ENCODE measurements at places on chromosomes 12 and 14. TPM values are rescaled to one million over a fixed set of nuclear protein-coding genes. Genes with fewer than 3 reads are reported as not detected.

GRCh38 chr14:23577710-23578392 is 739 bp downstream of the JPH4 start:
- H3K36me3 ChIP-seq: no peaks in the 10 kb centered on the region
- H3K4me1 ChIP-seq: peaks cover 12% of the 10 kb centered on the region
- no peak overlapping the region for H3K27ac ChIP-seq
- no peak for DNase-seq
- H3K4me3 ChIP-seq: no peak overlapping the region

DNA sequence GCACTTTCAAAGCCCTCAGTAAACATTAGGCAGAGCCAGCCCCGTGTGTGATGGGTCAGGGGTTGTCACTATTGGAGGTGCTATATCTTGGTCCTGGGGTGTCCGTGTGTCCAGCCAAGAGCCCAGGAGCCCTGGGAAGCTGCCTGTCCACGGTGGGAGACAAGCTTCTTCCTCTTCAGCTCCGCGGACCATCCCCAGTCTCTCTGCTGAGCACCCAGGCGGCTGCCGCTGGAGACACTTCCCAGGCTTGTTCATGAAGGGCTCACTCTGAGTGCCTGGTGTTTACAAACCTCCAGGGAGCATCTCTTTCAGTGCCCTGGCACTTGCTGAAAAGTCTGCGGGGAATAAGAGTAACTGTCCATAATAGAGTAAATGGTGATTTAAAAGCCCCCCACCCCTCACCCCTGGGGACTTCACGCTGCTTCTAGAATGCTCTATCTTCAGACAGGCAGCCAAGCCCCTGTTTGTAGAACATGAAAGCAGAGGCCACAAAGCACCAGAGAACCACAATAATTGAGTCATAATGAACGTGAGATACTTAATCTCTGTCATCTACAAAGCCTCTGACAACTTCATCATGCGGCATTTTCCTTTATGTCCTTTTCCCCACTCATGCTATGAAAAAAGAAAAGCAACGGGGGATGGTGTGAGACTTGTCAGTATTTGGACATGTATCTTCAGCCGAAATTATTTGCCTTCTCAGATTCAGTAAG is 178.6 kb downstream of the TMEM132C start:
- no peak for DNase-seq
- no peak overlapping the region for H3K4me3 ChIP-seq
- peaks cover 2% of the 10 kb centered on the region for H3K27me3 ChIP-seq
- H3K4me1 ChIP-seq: no peaks in the 10 kb centered on the region
- no peak overlapping the region for H3K27ac ChIP-seq

GRCh38 chr12:24719293-24719721 is 229.6 kb downstream of the BCAT1 start:
- no peak overlapping the region for H3K4me3 ChIP-seq
- peak; percentile 83 for DNase-seq
- peak overlapping the region; percentile 75 for H3K27ac ChIP-seq
- H3K36me3 ChIP-seq: peaks cover 1% of the 10 kb centered on the region
- H3K4me1 ChIP-seq: peaks cover 31% of the 10 kb centered on the region
- no peaks in the 10 kb centered on the region for H3K27me3 ChIP-seq

DNA sequence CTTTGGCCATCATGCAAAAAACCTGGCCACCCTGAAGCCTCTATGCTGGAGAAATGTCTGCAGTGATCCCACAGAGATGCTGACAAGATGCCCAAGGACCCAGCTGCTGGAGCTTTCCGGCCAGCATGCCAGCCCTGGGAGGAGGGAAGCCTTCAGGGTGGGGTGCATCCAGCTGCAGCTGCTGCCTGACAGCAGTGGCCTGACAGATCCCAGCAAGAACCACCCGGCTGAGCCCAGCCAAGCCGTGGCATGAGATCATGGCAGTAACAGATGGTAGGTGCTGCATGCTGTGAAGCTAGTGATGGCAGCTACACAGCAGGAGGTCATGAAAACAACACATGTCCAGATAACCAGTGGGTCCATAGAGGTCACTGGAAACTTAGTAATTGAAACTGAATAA is 13.8 kb downstream of the CLBA1 start:
- no peaks in the 10 kb centered on the region for H3K27me3 ChIP-seq
- DNase-seq: no peak
- no peak overlapping the region for H3K4me3 ChIP-seq
- peaks cover 3% of the 10 kb centered on the region for H3K4me1 ChIP-seq
- peaks cover 2% of the 10 kb centered on the region for H3K36me3 ChIP-seq

The ZCRB1 gene
- total RNA-seq: 81.3 TPM

All from activated CD8-positive, alpha-beta T cell treated with anti-CD3 and anti-CD28 coated beads for 36 hours (primary cell).